T-helper 22 cell (primary cell): ENCODE measurements at places on chromosomes 3 and 15.

- DNase-seq: no peak
These were observed 959 bp downstream of the TPM1 start for GRCh38 chr15:63043335-63044076.

- DNase-seq: no peak
These were observed 41.2 kb upstream of the ZNF385D start for GRCh38 chr3:21792176-21792575.

- DNase-seq: no peak
These were observed 64.2 kb downstream of the ISG20 start for GRCh38 chr15:88702983-88703382.

GRCh38 chr3:179149406-179149867 lies 1.3 kb downstream of the PIK3CA start:
- DNase-seq: peak; percentile 39

- no peak for DNase-seq
These were observed 31.9 kb downstream of the SPATA16 start for GRCh38 chr3:173109143-173109542.

GRCh38 chr3:128707928-128708494 lies 18.0 kb upstream of the RAB7A start:
- DNase-seq: no peak

DNA sequence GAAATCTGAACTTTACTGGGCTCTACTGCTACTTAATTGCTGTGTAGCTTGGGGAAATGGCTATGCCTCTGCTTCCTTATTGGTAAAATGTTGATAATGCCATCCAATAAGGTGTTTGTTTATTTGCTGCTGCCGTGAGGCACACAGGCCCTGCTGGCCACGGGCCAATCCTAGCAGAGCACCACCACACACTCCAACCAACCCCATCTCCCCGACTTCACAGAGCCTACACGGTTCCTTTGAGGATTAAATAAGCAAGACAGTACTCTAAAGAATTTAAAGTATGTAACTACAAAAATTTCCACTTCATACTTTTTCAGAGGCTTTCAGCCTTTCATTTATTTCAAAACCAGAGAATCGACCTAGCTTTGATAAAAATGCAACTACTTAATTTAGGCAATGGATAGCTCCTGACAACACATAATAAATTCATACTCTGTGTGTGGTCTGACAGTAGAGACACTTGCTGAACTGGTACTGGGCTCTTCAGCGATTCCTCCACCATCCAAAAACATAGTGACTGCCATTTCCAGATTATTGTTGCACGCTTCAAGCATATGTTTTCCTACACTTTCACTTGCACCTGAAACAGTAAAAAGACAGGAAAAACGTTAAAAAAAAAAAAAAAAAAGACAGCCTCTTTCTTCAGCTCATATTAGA lies 25.3 kb downstream of the UBXN7 start:
- no peak for DNase-seq

GRCh38 chr3:45606991-45607712 lies 12.6 kb downstream of the LIMD1 start:
- no peak for DNase-seq

- no peak for DNase-seq
These were observed 116.5 kb downstream of the LPP start for GRCh38 chr3:188270423-188270972.

DNA sequence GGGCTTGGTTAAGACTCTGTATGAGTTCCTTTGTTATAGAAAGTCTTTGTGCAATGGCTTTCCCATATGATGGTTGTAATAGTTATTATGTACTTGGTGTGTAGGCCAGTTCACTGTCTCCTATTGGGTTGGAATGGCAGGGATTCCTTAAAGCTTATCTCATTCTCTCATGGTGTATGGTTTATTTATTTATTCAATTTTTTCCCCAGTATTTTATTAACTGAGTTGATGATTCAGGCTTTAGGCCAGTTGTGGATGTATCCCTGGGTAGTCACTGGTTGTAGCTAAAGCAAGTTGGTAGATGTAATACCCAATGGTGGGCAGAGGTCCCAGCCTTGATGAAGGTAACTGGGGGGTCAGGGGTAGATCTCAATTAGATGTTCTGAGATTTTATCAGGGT lies 349.4 kb downstream of the DOCK3 start:
- no peak for DNase-seq

GRCh38 chr3:52456800-52457183 lies 1.4 kb downstream of the NISCH start:
- no peak for DNase-seq
